Effector memory CD4-positive, alpha-beta T cell (primary cell): ENCODE measurements at places on chromosomes 13 and 19.

- no peak for DNase-seq
Observed at GRCh38 chr13:100389617-100390016, 199.0 kb downstream of the GGACT start.

DNA sequence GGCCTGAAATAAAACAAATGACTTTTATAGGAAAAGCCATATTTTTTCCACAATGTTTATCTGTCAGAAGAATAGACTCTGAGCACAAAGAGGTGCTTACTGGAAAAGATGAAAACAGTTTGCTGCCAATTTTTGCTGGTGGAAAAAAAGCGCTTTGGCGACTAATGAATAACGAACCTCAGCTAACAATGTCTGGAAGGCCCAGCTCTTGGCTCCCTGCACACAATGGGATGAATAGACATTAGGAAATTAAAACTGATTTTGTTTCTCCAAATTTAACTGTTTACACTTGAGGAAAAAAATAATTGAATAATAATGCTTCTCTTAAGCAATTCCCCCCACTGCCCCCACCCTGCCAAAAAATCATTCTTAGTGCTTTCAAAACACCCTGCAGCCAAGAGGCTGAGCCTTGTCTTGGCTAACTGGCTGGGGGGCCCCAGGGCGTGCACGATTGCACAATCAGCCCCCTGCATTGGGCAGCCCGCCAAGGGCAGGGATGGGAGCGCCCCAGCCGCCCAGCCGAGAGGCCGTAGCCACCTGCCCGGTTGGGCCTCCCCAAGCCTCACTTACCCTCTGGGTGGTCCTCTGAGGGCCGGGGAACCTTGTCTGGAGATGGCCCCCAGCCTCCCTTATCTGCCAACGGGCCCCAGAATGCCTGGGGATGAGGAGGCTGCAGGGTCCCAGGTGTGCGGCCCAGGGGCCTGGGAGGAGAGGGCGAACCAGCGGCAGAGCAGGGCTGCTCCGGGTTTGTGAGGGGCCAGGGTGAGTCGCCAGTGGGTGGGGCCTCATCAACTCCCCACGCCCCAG, 16.8 kb downstream of the CEBPG start:
- no peak for DNase-seq

DNA sequence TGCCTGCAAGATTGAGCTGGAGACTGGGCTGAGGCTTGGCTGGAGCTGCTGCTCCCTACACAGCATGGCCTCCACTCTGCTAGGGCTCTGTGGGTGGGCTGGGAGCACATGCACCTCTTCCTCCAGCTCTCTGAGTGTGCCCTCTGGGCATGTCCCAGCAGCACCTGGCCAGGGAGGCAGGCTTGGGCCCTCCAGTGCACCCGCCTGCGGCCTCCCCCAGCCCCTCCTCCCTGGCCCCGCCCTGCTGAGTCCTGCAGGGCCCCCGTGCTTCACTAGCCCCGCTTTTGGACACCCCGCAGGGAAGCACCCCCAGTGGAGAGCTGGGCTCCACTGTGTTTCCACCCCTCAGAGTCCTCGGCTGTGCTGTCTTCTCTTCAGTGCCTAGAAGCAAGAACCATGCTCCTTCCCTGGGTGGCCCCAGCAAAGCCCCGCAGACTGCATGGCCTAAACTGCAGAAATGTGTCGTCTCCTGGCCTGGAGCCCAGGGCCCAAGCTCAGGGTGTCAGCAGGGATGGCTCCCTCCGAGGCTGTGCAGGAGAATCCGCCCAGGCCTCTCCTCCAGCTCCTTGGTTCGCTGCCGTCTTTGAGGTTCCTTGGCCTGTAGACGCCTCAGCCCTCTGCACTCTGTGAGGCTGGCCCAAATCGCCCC, 5.0 kb upstream of the TEX29 start:
- DNase-seq, result no peak

DNA sequence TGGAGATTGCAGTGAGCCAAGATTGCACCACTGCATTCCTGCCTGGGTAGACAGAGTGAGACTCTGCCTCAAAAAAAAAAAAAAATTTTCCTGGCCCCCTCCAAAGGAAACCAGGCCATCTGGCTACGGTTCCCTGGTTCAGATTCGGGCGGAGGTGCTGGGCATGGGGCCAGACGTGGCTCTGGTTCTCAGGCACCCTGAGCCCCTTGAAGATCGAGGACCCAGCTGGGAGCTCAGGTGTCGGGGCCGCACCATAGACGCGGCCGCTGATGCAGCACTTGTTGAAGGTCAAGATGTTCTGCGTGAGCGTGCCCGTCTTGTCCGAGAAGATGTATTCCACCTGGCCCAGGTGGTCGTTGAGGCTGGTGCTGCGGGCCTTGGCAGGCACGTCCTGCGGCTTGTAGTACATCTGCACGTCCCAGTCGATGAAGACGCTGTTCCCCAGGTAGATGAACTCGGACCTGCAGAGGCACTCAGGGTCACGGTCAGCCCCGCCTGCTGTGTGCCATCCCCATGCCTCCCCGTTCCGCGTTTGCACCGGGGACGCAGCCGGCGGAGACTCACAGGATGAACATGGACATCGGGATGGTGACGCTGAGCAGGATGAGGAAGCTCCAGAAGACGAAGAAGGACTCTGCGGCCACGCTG, 12.3 kb downstream of the ATP8B3 start:
- DNase-seq, result no peak

DNA sequence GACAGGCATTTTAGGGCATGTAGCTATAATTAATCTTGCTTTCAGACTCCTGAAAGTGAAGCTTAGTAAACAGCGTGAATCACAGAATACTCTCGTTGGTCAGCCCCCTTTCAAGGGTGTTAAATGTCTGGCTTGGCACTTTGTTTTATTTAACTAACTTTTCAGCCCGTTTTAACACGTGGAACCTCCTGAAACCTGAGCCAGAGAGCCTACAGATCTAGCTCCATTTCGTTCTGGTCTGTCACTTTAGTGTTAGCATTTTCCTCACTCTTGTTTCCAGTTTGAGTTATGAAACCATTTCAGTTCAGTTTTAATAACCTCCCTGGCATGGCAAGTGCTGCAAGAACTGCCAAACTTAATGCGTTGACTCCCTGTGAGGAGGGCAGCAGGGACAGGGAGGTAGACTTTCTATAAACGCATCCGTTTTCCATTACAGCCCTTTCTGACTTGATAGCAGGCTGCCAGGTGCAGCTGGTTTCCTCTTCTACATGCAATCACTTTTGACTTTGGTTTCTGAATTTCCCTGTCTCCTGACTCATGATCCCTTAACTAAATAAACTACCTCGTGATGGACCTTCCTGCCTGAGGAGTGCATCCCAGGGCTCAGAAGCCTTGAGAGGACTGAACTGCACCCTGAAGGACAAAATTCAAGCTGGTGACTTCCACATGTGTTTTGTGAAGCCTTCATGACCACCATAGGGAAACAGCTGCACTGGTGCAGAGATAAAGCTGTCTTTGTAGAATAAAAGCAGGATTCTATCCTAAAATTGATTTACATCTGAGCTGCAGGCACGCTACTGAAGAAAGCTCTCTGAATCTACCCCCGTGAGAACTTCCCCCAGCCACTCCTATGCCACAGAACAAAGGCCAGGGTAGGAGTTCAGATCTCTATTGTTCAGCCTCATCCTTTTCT, 192.6 kb downstream of the DLEU7 start:
- DNase-seq, result no peak

DNA sequence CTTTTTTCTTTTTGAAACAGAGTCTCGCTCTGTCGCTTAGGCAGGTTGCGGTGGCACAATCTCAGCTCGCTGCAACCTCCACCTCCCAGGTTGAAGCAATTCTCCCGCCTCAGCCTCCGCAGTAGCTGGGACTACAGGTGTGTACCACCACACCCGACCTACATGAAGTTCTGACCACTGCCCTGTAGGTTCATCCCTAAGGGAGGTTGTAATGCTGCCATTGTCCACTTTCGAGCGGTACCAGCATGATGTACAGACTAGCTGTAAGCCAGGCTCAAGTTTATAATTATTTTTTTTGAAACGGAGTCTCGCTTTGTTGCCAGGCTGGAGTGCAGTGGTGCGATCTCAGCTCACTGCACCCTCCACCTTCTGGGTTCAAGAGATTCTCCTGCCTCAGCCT, 11.6 kb upstream of the COX7A1 start:
- DNase-seq, result no peak

GRCh38 chr19:4688587-4688986, 18.4 kb upstream of the MYDGF start:
- DNase-seq, result no peak

DNA sequence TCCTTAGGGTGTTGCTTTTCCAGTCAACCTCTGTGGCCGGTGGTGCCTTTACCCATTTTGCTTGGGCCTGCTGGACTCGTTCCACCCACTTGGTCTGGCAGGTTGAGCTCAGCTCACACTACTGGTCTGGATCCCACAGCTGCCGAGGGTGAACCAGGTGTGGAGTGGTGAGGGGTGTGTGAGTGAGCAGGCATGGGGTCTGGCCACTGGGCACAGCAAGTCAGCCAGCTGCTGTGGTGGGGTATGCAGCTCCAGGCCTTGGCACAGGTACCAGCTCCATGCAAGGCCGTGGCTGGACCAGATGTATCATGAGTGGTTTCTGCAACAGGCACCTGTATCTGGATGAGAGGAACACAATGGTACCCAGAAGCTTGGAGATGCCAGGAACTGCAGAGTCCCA, 277.6 kb upstream of the KLHL1 start:
- DNase-seq, result no peak

GRCh38 chr13:107867701-107868661, 347.4 kb downstream of the LIG4 start:
- DNase-seq, result no peak

GRCh38 chr19:33702606-33703437, 81.1 kb downstream of the CHST8 start:
- no peak for DNase-seq

GRCh38 chr19:11361037-11361770, 6.0 kb downstream of the PLPPR2 start:
- DNase-seq, result no peak

DNA sequence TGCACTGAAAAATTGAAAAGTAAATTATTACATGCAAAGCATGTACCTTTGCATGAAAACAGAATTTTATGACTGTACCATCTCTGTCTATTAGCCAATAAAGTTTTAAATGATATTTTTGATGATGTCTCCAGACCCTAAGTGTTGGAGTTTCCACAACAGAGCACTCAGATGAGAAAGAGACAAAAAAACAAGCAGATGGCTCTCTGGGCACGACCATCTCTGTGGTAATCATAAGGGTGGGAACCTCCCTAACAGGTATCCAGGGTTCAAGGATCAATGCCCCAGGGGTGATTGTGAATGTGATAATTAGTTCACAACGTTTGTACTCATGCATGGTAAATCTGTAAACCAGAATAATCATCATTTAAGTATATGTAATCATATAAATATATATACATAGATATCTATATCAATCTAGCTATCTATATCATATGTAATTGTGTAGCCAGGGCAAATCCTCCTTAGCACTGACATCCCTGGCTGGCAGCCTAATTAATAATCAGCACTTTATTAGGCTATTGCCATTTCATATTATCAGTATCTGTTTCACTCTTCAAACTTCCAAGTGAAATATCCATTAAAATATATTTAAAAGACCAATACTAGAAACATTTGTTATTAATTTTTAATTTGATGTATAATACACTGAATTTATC, 41.2 kb upstream of the FAM124A start:
- DNase-seq, result no peak

DNA sequence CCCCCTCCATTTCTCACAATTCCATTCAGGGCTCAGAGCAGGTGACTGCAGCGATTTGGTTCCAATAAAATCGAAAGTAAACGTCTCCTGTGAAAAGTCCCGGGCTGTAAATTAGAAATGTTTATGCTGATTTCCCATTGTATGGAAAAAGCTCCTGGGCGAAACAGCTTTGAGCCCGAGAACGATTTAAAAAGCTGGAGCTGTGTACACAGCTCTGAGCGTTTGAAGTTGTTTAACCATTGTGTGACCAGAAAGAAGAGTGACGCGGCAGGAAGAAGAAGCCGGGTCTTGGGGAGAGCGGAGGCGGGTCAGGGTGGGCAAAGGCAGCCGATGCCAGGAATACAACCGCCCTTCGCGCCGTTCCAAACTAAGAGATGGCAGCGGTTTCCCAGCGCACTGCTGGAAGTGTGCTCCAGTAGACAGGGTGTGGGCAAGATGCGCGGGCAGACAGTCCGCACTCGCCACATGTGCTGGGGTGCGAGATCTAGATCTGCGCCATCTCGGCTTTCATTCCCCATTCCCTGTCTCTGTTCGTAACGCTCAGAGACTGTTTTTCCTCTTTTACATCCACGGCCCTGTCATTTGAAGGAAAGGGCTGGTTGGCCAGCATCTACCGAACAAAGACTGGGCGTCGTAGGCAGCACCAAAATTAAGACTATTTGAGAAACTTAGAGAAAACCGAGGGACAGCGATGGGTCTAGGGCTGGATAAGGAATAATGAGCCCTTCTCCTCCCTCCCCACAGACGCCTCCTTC, 960 bp upstream of the GSX1 start:
- no peak for DNase-seq

DNA sequence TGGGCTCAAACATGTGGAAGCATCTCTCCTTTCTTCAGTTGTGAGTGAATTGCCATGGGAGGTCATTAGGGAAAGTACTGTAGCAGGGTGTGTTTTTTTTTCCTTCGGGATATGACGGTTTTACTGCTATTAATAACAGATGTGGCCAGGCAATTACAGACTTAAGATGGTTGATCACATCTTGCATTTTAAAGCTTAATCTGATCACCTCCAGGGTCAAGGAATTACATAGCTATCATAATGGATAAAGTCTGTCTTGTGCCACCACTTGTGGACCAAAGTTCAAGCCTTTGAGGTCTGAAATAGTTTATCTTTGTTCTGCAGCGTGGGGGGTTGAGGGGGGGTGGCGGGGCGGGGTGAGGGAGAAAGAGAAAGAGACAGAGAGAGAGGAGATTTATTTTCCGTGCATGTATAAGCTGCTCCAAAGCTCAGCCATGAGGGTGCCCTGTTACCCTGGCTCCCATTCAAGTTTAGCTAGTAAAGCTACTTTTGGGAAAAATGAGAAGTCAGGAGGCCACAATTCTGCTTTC, 5.5 kb upstream of the SERP2 start:
- no peak for DNase-seq

- DNase-seq, result no peak
Observed at GRCh38 chr19:3503036-3503572, 2.6 kb upstream of the DOHH start.

GRCh38 chr13:76020421-76020955, 384.4 kb downstream of the LMO7 start:
- no peak for DNase-seq

DNA sequence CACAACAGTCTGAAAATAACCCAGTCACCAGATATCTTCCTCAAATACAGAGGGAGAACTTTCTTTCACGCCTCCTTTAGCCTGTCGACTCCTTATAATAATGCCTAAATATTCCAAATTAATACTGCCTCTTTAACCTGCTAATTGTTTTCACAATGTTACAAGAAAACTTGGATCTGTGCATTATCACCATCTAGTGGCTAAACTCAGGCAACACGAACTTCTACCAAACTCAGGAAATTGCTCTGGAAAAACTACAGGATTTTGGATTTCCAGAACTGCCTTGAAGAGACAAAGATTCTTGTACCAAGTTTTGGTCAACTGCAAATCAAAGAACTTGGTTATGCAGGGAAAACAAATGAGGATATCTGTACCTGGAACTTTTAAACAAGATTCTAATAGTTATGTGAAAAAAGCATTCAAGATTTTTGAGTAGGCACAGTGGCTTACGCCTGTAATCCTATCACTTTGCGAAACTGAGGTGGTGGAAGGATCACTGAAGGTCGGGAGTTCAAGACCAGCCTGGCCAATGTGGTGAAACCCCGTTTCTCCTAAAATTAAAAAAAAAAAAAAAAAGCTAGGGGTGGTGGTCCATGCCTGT, 10.8 kb downstream of the CLN5 start:
- DNase-seq, result no peak
